ENCODE measurements at places on chromosomes 2 and 18. TPM values are rescaled to one million over a fixed set of nuclear protein-coding genes. Genes with fewer than 3 reads are reported as not detected.

The CKAP2L gene
- 0.46 TPM for total RNA-seq

The RGPD8 gene
- total RNA-seq: 20.0 TPM

- no peak overlapping the region for H3K27ac ChIP-seq
- DNase-seq: no peak
- no peaks in the 10 kb centered on the region for H3K4me1 ChIP-seq
These were observed 96.1 kb downstream of the PID1 start for GRCh38 chr2:229174794-229175496.

GRCh38 chr2:223612501-223612900 lies 10.3 kb upstream of the SCG2 start:
- H3K4me1 ChIP-seq: no peaks in the 10 kb centered on the region
- no peak for DNase-seq
- H3K4me3 ChIP-seq: peak overlapping the region; percentile 19
- no peaks in the 10 kb centered on the region for H3K27me3 ChIP-seq

DNA sequence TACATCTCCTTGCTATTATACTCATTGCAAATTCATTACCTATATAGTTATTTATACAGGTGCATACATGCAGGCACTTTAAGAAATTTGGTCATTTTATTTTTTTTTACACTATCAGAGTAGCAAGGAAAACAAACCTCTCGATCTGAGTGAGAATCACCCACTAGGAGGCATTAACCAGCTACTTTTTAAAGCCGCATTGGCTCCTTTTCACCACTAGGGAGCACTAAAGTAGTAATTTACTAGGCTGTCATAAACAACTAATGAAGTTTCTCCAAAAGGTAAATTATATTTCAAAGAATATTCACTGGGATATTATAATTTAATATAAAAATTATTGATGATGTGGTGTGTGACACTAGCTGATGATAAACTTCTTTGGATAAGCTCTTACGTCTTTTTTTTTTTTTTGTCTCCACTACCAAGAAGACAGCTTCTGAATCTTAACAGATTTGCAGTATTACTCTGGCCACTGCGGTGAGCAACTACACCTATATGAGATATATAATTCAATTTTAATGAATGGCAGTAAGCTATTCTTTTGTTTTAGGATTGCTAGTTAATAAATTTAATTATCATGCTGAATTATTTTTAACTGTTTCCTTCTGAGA lies 101.9 kb downstream of the NOL4 start:
- no peak for DNase-seq
- H3K4me1 ChIP-seq: no peaks in the 10 kb centered on the region
- no peaks in the 10 kb centered on the region for H3K27me3 ChIP-seq
- H3K36me3 ChIP-seq: no peaks in the 10 kb centered on the region
- no peak overlapping the region for H3K27ac ChIP-seq
- H3K4me3 ChIP-seq: no peak overlapping the region
